ENCODE measurements at places on chromosomes 4 and X.

DNA sequence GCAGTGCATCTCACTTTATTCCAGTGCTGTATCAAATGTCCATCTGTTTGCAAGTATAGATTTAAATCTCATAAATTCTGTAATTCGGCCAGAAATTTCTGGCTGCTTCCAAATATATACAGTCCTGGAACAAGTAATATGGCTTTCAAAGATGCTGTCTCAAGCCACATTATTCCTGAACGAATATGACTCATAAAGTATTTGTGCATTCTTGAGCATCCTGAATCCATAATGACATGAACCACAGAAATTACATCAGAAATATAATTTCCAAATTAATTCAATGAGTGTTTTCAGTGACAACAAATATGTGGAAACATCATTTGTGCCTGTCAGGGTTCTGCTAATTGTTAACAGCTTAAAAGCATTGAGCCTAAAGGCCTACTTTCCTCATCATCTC, 140.9 kb upstream of the HPGD start:
- DNase-seq, result no peak

DNA sequence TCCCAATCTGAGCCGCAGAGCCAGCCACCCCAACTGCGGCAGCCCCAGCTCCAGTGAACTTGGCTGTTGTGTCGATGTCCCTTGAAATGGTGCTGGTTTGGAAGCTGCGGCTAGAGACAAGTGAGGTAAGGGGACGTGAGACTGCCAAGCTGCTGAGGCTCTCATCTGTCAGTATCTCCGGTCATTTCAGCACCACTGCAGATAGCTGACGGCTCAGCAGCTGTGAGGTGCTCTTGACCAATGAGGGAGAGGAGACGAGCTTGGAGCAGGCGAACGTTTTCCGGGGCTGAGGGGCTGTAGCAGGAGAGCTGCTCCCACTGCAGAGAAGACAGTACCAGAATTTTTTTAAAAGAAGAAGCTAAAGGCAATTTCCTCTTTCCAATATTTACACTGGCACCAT, 175.5 kb upstream of the CASK start:
- DNase-seq, result no peak

DNA sequence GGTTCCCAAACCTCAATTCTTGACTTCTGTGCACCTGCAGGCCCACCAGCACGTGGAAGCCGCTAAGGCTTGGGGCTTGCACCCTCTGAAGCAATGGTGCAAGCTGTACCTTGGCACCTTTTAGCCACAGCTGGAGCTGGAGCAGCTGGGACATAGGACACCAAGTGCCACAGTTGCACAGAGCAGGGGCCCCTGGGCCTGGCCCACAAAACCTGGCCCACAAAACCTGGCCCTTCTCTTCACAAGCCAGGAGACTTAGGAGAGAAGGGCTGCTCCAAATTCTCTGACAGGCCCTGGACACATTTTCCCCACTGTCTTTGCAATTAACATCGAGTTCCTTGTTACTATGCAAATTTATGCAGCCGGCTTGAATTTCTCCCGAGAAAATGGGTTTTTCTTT, 197.8 kb downstream of the EPHA5 start:
- DNase-seq, result no peak

- no peak for DNase-seq
These were observed 67.9 kb upstream of the PCDH19 start for GRCh38 chrX:100477958-100478357.

DNA sequence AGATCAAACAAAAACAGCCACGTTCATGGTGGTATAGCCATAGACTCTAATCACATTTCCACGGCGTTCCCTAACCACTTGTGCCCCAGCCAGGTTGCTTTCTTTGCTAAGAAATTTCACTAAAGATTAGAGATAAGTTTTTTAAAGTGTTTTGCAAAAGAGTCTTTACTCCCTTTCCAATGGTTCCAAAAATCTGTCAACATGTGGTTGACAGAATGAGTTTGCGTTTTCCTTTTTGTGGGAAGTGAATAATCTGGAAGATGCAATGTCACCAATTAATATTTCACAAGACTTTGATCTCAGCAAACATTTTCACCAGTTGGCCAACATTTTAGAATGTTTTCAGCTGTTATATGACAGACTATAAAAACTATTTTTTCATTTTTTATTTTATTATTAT, 35.3 kb downstream of the CXCL1 start:
- DNase-seq, result no peak

GRCh38 chr4:121785479-121785878, 15.6 kb upstream of the EXOSC9 start:
- peak; percentile 7 for DNase-seq

DNA sequence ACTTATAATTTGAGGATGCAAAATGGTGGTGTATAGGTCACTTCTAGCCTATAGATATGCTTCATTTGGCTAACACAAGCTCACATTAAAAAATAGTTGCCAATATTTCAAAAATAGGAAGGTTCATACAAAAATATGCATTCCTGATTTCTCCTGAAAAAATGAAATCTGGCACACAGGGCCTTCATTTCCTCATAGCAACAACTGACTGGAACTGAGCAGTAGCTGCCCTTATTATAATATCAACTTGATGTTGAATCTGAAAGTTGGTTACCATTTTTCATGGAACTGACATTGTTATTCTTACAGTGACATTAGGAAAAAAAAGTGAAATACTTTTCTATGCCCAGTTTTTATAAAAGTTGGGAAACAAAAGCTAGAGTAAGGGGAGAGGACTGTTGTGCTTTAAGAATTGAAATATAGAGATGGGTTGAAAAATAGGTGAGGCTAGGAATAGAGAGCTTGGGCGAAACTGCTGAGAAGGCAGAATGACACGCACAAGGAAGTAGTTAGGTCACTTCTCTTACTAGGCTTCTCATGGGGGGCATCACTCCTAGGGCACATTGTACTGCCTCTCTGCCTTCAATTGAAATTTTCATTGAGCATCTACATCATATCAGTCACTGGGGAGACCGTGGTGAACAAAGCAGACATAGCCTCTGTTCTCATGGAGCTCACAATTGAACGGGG, 43.1 kb upstream of the C1GALT1C1 start:
- DNase-seq, result no peak

DNA sequence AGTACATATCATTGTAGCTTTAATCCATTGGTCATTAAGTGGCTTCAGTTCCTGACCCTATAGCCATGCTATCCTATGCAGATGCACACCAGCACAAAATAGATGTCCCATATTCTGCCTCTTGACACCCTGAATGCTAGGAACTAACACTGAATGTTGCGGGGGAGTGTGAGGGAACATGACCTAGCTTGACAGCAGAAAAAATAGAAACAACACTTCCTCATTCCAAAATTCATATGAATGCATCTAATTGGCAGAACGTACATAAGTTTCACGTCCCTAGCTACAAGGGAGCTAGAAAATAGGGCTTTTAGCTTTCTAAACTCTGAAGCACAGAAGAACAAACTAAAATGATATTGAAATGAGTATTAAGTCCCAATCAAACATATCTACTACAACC, 14.4 kb upstream of the DCAF8L1 start:
- no peak for DNase-seq

DNA sequence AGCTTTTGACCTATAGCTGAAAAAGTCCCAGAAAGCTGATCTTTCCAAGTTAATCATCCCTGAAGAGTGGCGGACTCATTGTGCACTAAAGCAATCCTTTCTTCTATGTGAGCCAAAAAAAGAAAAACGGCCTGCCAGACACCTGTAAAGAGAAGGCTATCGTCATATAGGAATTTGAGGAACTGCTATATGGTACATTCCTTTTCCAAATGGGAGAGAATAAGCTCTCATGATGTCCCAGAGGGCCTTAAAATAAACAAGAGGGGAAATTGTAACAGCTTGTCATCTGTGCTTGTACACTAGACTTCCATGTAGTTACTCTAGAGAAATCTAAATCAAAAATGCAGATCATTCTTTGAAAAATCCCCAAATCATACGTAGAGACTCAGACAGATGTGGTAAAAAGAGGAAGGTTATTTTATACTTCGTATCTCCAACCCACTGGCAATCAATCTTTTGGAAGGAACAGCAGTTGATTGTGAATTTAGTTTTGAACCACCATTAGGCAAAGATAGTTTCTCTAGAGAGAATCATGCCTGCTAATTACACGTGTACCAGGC, 26.1 kb downstream of the GPR174 start:
- DNase-seq, result no peak

- DNase-seq, result no peak
These were observed 36.8 kb upstream of the ADH7 start for GRCh38 chr4:99471896-99472295.

- DNase-seq, result no peak
These were observed 78.3 kb downstream of the PDLIM5 start for GRCh38 chr4:94530073-94530472.

DNA sequence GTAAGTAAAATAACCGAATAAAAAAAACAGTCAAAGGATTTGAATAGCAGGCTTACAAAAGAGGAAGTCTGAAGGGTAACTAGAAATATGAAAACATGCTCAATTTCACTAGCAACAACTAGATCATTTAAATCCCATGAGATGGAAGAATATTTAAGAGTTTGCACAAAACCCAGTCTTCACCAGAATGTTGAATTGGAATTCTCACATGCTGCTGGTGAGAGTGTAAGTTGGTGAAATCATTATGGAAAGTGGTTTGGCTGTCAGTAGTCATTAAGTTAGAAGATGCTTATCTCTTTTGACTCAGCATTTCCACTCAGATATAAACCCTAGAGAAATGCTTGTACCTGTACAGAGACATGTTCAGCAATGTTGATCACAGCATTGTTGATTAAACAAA, 110.1 kb downstream of the PGRMC2 start:
- DNase-seq, result no peak
